ENCODE measurements at places on chromosomes 6 and 20. TPM values are rescaled to one million over a fixed set of nuclear protein-coding genes. Genes with fewer than 3 reads are reported as not detected.

The SNX21 gene
- total RNA-seq, result 17.3 TPM

The LAMP5 gene
- 0.40 TPM for total RNA-seq

The MRAP2 gene
- 2.7 TPM for total RNA-seq

The KIF3B gene
- 21.3 TPM for total RNA-seq

GRCh38 chr6:143755301-143755744, 77.6 kb downstream of the PHACTR2 start:
- H3K4me3 ChIP-seq, result peak overlapping the region; percentile 2
- H3K27ac ChIP-seq, result peak overlapping the region; percentile 86
- H3K27me3 ChIP-seq, result no peaks in the 10 kb centered on the region
- no peak for DNase-seq
- H3K36me3 ChIP-seq, result peaks cover 14% of the 10 kb centered on the region

DNA sequence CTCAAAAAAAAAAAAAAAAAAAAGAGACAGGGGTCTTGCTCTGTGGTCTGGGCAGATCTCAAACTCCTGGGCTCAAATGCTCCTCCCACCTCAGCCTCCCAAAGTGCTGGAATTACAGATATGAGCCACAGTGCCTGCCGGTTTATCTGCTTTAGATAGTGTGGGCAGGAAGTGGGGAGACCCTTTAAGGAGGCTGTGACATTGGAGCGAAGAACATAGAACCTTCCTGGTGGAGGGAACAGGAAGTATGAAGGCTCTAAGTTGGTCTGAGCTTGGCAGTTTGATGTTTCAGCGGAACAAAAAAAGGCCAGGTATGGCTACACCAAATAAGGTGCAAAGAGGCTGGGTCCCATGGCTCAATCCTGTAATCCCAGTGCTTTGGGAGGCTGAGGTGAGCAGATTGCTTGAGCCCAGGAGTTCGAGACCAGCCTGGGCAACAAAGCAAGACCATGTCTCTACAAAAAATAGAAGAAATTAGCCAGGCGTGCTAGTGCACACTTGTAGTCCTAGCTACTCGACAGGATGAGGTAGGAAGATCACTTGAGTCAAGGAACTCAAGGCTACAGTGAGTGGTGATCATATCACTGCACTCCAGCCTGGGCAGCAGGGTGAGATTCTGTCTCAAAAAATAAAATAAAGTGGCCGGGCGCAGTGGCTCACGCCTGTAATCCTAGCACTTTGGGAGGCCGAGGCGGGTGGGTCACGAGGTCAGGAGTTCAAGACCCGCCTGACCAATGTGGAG, 8.7 kb upstream of the ZMYND8 start:
- H3K36me3 ChIP-seq, result no peaks in the 10 kb centered on the region
- no peaks in the 10 kb centered on the region for H3K27me3 ChIP-seq
- no peak for DNase-seq
- H3K27ac ChIP-seq, result peak overlapping the region; percentile 9

- no peak overlapping the region for H3K4me3 ChIP-seq
- no peak for DNase-seq
- peaks cover 37% of the 10 kb centered on the region for H3K4me1 ChIP-seq
- peaks cover 8% of the 10 kb centered on the region for H3K36me3 ChIP-seq
- no peaks in the 10 kb centered on the region for H3K27me3 ChIP-seq
- peak overlapping the region; percentile 25 for H3K27ac ChIP-seq
Measured at GRCh38 chr6:129608886-129609537, 101.0 kb downstream of the ARHGAP18 start.

- no peaks in the 10 kb centered on the region for H3K27me3 ChIP-seq
- H3K4me3 ChIP-seq, result no peak overlapping the region
- no peak overlapping the region for H3K27ac ChIP-seq
- no peak for DNase-seq
Measured at GRCh38 chr6:49563006-49563886, 12.8 kb downstream of the C6orf141 start.
